ENCODE measurements at places on chromosomes 5 and 9. TPM values are rescaled to one million over a fixed set of nuclear protein-coding genes. Genes with fewer than 3 reads are reported as not detected.

The DNM1 gene
- 8.8 TPM for total RNA-seq

GRCh38 chr5:104793755-104794080 lies 1231.1 kb upstream of the NUDT12 start:
- H3K27ac ChIP-seq, result no peak overlapping the region
- DNase-seq, result no peak
- no peaks in the 10 kb centered on the region for H3K27me3 ChIP-seq
- no peaks in the 10 kb centered on the region for H3K36me3 ChIP-seq
- H3K4me1 ChIP-seq, result no peaks in the 10 kb centered on the region

The ZFP2 gene
- 2.0 TPM for total RNA-seq

- no peaks in the 10 kb centered on the region for H3K27me3 ChIP-seq
- peaks cover 35% of the 10 kb centered on the region for H3K36me3 ChIP-seq
- no peak overlapping the region for H3K4me3 ChIP-seq
- H3K27ac ChIP-seq, result no peak overlapping the region
Measured at GRCh38 chr5:168552146-168552545, 23.0 kb downstream of the FBLL1 start.

- H3K27ac ChIP-seq, result no peak overlapping the region
- H3K36me3 ChIP-seq, result no peaks in the 10 kb centered on the region
- no peak overlapping the region for H3K4me3 ChIP-seq
- DNase-seq, result no peak
- H3K4me1 ChIP-seq, result no peaks in the 10 kb centered on the region
Measured at GRCh38 chr5:169424670-169425378, 123.9 kb upstream of the SLIT3 start.

DNA sequence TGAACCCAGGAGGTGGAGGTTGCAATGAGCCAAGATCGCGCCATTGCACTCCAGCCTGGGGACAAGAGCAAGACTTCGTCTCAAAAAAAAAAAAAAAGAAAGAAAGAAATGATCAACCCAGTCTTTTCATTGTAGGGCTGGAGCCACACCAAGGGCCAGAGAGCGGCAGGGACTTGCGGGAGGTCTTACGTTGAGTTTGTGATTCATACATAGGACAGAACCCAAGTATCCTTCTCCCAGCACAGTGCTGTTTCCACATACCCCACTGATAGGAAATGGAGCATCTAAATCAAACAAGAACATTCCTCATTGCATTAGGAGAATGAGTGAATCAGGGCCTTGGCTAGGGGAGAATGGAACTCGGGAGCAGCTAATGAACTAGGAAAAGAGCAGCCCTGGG lies 3.5 kb upstream of the TNIP1 start:
- no peaks in the 10 kb centered on the region for H3K27me3 ChIP-seq
- no peak for DNase-seq
- peak overlapping the region; percentile 98 for H3K27ac ChIP-seq
- H3K36me3 ChIP-seq, result peaks cover 1% of the 10 kb centered on the region
- H3K4me3 ChIP-seq, result no peak overlapping the region
- peaks cover 75% of the 10 kb centered on the region for H3K4me1 ChIP-seq

The FANCC gene
- total RNA-seq, result 11.3 TPM

GRCh38 chr9:89519366-89519805 lies 21.5 kb upstream of the SEMA4D start:
- H3K27me3 ChIP-seq, result no peaks in the 10 kb centered on the region
- no peak overlapping the region for H3K4me3 ChIP-seq
- peaks cover 42% of the 10 kb centered on the region for H3K4me1 ChIP-seq

DNA sequence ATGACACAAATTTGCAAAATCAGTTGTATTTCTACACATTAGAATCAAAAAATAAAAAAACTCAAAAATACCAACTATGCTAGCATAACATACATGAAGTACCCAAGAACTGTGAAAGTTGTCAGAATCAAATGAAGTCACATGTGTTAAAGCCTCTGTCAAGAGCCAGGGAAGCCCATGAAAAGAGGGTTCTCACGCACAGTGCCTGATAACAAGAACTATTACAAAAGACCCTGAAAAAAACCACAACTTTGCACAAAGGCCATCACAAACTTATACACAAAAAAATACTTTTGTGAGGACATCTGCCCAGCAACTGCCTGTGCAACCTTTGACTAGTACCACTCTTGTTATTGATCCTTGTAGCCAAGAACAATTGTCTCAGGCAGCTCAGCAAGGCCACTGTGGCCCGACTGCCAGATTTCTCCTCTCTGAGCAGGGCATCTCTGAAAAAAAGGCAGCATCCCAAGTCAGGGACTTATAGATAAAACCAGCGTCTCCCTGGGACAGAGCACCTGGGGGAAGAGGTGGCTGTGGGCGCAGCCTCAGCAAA lies 28.9 kb upstream of the HNRNPA0 start:
- H3K27me3 ChIP-seq, result no peaks in the 10 kb centered on the region
- DNase-seq, result no peak
- H3K4me1 ChIP-seq, result no peaks in the 10 kb centered on the region
- no peak overlapping the region for H3K27ac ChIP-seq
- no peaks in the 10 kb centered on the region for H3K36me3 ChIP-seq
- no peak overlapping the region for H3K4me3 ChIP-seq

The RHOBTB3 gene
- total RNA-seq, result 51.7 TPM

- H3K4me1 ChIP-seq, result no peaks in the 10 kb centered on the region
- no peak overlapping the region for H3K4me3 ChIP-seq
Measured at GRCh38 chr5:101163088-101163487, 260.0 kb upstream of the ST8SIA4 start.

GRCh38 chr5:173197375-173197891 lies 37.6 kb downstream of the NKX2-5 start:
- H3K4me3 ChIP-seq, result no peak overlapping the region
- H3K4me1 ChIP-seq, result no peaks in the 10 kb centered on the region
- no peaks in the 10 kb centered on the region for H3K36me3 ChIP-seq
- peaks cover 15% of the 10 kb centered on the region for H3K27me3 ChIP-seq

GRCh38 chr9:68822596-68823165 lies 117.6 kb downstream of the PIP5K1B start:
- H3K4me1 ChIP-seq, result peaks cover 7% of the 10 kb centered on the region
- H3K27ac ChIP-seq, result no peak overlapping the region
- no peak overlapping the region for H3K4me3 ChIP-seq
- no peak for DNase-seq

DNA sequence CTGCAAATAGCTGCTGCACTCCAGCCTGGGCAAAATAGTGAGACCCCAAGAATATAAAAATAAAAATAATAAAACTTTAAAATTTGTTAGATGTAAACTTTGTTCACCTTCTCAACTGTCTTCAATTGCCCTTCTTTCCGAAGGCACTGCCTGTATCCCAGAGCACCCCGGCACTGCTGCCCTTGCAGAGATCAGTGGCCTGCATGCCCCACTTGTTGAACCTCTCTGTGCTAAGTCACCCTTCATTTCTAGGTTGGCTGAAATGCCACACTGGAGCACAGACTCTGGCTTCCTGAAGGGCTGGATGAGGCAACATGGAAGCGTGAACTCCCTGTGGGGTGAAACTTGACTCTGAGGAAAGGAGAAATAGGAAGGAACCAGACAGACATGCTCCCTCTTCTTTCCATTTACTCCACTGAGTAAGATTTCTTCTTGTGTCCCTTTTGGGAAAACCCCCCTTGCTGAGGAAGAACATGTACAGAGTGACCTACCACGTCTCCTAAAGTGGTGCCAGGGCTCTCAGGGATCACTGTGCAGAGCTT lies 8.4 kb upstream of the JMY start:
- no peaks in the 10 kb centered on the region for H3K27me3 ChIP-seq
- no peak overlapping the region for H3K4me3 ChIP-seq
- no peak overlapping the region for H3K27ac ChIP-seq
- H3K36me3 ChIP-seq, result no peaks in the 10 kb centered on the region

DNA sequence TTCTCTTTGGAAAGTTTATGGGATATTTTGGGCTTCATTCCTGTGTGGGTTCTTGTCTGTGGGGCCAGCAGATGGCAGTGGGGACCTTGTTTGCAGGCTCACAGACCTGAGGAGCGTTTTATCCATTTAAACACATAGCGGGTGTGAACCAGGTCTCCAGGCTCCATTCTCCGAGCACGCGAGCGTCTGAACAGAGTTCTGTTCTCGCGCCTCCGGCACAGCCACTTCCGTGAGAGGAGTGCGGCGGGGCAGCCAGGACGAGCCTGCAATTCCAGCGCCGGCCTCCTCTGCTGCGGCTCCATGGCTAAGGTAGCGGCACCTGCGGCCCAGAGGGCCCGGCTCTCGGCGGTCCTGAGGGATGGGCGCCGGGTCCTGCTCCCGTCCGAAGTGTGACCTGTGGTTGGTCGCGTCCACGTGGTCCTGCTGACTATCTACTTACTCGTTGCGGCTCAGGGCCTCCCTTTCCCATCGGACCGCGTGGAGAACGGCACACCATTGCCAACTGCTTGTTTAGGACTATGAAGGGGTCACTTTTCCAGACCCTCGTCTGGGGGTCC lies 7.3 kb downstream of the NRARP start:
- H3K27me3 ChIP-seq, result peaks cover 46% of the 10 kb centered on the region
- H3K4me3 ChIP-seq, result peak overlapping the region; percentile 51
- H3K27ac ChIP-seq, result peak overlapping the region; percentile 43

The SARDH gene
- total RNA-seq, result 3.4 TPM

- no peaks in the 10 kb centered on the region for H3K36me3 ChIP-seq
- no peak for DNase-seq
- peak within 1 kb of the TSS; percentile 28 for H3K4me3 ChIP-seq
- H3K4me1 ChIP-seq, result no peaks in the 10 kb centered on the region
- no peak within 1 kb of the TSS for H3K27ac ChIP-seq
Measured at GRCh38 chr5:140833993-140834392, at the start of gene PCDHA7. Gene PCDHA7, plus strand, starts transcription at chr5:140834269. Its CDS starts 115 bp downstream, at chr5:140834384.

DNA sequence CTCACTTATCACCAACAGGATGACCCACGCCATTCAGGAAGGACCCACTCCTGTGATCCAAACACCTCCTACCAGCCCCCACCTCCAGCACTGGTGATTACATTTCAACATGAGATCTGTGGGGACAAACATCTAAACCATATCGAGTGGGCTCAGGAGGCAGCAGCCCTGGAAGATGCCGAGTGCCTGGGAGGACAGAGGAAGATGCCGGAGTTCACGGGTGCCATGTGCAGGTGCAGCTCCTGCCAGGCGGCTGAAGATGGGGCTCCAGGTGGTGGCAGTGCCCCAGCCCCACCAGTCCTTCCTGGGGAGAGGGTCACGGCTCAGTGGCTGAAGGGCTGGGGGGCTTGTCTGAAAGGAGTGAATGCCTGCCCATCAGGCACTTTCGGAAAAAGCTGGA lies 6.1 kb upstream of the CEP72 start:
- H3K27me3 ChIP-seq, result peaks cover 52% of the 10 kb centered on the region
- no peak for DNase-seq
- H3K27ac ChIP-seq, result no peak overlapping the region
- H3K36me3 ChIP-seq, result no peaks in the 10 kb centered on the region
- H3K4me3 ChIP-seq, result no peak overlapping the region
- no peaks in the 10 kb centered on the region for H3K4me1 ChIP-seq

GRCh38 chr9:136354592-136355085 lies 8.9 kb downstream of the DNLZ start:
- H3K4me3 ChIP-seq, result no peak overlapping the region
- H3K27me3 ChIP-seq, result no peaks in the 10 kb centered on the region
- H3K36me3 ChIP-seq, result peaks cover 13% of the 10 kb centered on the region
- peaks cover 17% of the 10 kb centered on the region for H3K4me1 ChIP-seq
- H3K27ac ChIP-seq, result peak overlapping the region; percentile 18

DNA sequence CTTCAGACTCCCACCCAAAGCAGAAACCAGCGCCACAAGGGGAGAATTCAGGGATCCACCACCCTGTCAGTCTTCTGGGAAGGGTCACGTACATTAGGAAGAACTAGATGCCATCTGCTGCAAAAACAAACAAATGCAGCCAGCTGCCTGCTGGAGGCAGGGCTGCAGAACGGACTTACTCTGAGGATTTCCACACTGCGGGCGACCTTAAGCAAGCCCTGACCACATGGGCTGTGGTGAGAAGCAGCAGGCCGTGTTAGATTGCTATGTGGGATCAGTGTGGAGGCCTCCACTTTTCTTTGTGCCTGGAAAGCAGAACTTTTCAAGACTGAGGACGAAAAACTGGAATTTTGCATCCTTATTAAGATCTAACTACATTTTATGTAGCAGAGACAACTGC lies 13.4 kb upstream of the LTC4S start:
- peaks cover 14% of the 10 kb centered on the region for H3K4me1 ChIP-seq
- no peaks in the 10 kb centered on the region for H3K27me3 ChIP-seq
- H3K27ac ChIP-seq, result no peak overlapping the region

DNA sequence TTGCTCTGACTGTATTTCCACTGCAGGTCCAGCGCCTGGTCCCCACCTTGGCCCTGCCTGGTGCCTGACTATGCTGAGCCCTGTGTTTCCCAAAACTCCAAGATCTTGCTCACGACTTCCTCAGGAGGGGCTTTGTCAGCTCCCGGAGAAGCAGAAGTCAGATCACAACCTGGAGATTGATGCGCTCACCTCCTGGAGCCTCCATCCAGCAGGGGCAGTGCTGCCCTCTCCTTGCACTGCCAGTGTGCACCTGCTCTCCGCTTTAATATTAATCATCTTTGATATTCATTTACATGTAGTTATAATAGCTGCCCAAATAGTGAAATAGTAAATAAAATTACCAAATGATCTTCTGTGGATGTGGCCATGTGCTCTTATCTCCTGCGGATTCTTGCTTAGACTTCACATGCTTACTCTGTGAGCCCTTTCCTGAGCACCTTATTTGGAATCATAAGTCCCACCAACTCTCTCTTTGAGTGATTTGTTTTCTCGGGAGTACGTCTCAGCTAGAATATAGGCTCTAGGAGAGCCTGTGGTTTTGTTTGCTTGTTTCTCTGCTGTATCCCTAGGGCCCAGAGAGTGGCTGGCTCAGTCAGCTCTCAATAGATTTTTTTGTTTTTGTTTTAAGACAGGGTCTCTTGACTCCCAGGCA lies 17.4 kb downstream of the MAML1 start:
- H3K27ac ChIP-seq, result no peak overlapping the region
- DNase-seq, result peak; percentile 17
- peaks cover 25% of the 10 kb centered on the region for H3K4me1 ChIP-seq
- H3K36me3 ChIP-seq, result peaks cover 13% of the 10 kb centered on the region
- H3K4me3 ChIP-seq, result no peak overlapping the region
